Stimulated activated CD8-positive, alpha-beta memory T cell treated with anti-CD3 and anti-CD28 coated beads, Interleukin-7, amount 100 ng/mL, for 24 hours (primary cell): ENCODE measurements at places on chromosomes 13 and 19.
A peak's percentile ranks its signal among the peaks of the same experiment; 100 is the strongest.

DNA sequence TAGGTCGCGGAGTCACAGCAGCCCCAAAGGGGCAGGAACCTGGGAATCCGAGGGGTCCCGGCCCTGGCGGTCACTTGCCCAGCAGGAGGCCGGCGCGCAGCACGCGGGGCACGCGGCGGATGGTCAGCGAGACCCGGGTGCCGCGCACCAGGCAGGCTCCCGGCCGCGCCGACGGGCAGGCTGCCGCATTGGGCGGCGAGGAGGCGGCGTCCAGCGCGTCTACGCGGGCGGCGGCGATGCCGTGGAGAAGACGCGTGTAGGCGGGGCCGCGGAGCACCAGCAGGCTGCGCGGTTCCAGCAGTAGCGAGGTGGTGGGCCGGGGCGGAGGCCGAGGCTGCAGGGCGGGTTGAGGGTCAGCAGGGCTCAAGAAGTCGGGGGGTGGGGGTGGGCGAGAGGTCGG lies 607 bp upstream of the SYNE4 start:
- DNase-seq, result no peak

DNA sequence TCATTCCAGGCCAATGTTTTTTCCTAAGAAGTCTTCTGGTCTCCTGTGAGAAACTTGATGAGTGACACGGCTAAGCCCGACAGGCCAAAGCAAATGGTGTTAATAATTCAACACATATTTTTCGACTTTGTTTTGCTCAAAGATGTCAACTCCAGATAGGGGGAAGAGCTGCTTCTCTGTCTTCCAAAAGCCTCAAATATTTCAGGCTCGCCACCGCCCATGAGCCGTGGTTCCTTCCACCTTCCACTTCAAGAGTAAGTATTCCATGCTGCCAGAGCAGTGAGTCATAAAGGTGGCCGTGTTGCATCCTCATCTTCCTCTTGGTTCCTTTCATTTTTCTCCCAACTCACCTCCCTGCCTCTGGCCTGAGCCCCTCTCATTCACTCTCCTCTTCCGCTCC lies 272.6 kb downstream of the EFNB2 start:
- DNase-seq, result no peak

- no peak for DNase-seq
Observed at GRCh38 chr19:5936292-5936592, 22.2 kb downstream of the CAPS start.

- no peak for DNase-seq
Observed at GRCh38 chr13:91368676-91369440, 21.4 kb downstream of the MIR17HG start.

GRCh38 chr19:54482889-54483288 lies 9.8 kb upstream of the CDC42EP5 start:
- DNase-seq, result no peak

- DNase-seq, result no peak
Observed at GRCh38 chr19:18344582-18344950, 4.2 kb downstream of the PGPEP1 start.

- DNase-seq, result no peak
Observed at GRCh38 chr19:916645-917322, 349 bp upstream of the KISS1R start.

DNA sequence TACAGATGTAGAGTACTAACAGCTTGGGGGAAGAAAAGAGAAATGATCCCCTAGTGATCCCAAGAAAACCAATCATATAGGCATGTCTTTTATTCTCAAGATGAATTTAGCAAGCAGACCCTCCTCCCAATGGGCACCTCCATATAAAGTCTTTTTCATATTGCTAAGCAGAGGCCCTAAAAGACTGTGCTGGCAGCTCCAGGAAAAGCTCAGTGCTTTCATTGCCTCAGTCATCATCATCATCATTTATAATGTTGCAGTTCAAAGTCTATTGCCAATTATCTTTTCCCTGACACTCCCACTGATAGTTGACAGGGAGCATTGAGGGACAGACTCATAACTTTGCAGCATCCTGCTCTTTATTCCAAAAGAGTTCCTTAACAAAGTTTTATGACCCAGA lies 13.0 kb downstream of the GPR183 start:
- DNase-seq, result no peak

- DNase-seq, result peak; percentile 26
Observed at GRCh38 chr19:35557539-35558399, 5.7 kb downstream of the ATP4A start.

- DNase-seq, result no peak
Observed at GRCh38 chr13:23995283-23996073, 98.2 kb upstream of the C1QTNF9B start.

- no peak for DNase-seq
Observed at GRCh38 chr13:30124131-30124768, 183.1 kb downstream of the KATNAL1 start.

- DNase-seq, result no peak
Observed at GRCh38 chr13:62292714-62293480, 877.2 kb upstream of the PCDH20 start.

DNA sequence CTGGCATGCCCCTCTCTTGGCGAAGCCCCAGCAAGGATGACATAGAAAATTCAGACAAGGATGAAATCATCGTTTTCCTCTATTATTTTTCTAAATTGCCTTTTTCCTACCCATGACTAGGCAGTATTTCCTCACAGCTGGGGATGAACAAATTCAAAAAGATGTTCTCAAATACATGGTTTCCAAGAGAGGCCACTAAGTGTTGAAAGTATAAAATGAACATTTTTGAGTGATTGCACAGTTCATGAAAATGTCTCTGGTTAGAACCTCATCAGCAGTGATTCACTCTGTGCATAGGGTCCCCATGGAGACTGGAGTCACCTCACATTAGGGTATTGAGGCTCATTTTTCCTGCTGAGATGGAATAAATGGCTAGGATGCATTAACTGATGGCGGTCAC lies 373.7 kb downstream of the DNAJC15 start:
- DNase-seq, result no peak

DNA sequence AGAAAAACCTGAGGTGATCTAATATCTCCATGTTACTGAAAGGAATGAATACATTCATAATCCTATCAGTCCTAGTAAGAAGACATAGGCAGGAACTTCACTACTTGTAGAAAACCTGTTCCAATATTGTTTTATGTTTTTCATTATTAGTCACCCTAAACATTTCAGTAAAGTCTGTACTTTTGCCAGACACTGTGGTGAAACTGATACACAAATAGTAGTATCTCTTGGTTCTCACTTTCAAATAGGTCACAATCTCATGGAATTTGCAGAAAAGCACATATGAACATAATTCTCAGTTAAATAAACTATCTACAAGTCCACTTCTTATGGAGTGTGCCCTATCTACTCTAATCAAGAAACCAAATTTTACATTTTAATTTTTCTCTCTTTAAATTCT lies 88.3 kb upstream of the PCDH9 start:
- DNase-seq, result no peak

GRCh38 chr13:74000876-74001275 lies 133.3 kb downstream of the KLF12 start:
- no peak for DNase-seq

- DNase-seq, result no peak
Observed at GRCh38 chr19:20660473-20661140, 764 bp downstream of the ZNF626 start.

DNA sequence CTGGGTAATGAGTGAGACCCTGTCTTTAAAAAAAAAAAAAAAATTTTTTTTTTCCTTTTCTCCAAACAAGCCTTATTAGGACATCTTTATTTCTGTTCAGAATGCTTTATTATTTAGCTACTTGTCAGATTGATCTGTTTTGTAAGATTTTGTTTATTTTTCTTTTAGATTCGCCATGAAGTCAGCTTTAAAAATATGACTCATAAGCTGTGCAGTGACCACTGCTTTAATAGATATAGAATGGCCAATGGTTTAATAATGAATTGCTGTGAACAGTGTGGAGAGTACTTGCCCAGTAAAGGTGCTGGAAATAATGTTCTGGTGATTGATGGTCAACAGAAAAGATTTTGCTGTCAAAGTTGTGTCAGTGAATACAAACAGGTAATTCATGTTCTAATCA lies 47.7 kb downstream of the ZMYM2 start:
- DNase-seq, result no peak

GRCh38 chr13:77222909-77223308 lies 104.0 kb downstream of the MYCBP2 start:
- no peak for DNase-seq

DNA sequence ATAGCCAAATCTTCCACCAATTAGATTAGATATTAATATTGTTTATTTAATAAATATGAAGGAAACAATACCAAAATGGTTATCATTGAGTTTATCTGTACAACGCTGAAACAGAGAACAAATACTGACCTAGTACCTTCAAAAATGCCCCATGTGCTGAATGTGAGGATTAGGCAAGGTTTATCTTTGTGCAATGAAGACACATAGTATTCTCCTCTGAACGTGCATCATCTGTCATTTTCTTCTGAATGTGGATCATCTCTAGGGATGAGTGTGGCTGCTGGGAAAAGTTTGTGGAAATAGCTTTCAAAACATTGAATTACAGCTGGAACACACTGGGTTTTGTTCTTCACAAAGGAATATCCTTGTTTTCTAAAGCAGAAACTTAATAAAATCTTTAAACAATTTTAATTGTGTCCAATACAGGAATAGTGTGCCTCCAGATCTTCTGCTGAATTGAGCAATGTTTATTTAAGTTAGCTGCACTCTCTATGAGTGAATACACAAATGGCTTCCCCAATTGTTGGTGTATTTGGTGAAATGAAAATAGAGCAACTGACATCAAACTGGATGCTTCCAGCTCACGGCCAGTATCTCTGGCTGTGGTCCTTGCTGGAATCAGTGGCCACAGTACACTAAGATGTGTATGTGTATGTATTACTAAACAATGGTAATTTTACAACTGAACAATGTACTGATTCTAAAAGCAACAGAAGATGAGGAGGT lies 6.7 kb downstream of the COL4A1 start:
- DNase-seq, result no peak

- DNase-seq, result no peak
Observed at GRCh38 chr13:28048768-28049167, 51.6 kb downstream of the FLT3 start.

GRCh38 chr19:12364391-12365235 lies 870 bp downstream of the ZNF442 start:
- no peak for DNase-seq

DNA sequence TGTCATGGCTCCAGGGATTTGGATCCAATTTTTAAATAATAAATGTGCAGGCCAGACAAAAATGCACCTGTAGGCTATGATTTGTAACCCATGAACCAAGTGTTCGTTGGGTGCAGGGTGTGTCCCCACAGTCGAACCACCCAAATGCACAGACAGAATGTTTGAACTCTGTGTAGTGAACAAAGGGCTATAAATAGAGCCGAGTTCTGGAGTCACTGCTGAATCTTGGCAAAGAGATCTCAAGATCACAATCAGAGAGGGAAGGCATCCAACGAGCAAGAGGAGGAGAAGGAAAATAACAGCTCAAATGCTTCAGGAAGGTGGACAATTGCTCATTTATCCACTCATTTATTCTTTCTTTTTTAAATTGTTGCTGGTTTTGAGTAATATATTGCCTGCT lies 547.9 kb downstream of the FGF9 start:
- no peak for DNase-seq

DNA sequence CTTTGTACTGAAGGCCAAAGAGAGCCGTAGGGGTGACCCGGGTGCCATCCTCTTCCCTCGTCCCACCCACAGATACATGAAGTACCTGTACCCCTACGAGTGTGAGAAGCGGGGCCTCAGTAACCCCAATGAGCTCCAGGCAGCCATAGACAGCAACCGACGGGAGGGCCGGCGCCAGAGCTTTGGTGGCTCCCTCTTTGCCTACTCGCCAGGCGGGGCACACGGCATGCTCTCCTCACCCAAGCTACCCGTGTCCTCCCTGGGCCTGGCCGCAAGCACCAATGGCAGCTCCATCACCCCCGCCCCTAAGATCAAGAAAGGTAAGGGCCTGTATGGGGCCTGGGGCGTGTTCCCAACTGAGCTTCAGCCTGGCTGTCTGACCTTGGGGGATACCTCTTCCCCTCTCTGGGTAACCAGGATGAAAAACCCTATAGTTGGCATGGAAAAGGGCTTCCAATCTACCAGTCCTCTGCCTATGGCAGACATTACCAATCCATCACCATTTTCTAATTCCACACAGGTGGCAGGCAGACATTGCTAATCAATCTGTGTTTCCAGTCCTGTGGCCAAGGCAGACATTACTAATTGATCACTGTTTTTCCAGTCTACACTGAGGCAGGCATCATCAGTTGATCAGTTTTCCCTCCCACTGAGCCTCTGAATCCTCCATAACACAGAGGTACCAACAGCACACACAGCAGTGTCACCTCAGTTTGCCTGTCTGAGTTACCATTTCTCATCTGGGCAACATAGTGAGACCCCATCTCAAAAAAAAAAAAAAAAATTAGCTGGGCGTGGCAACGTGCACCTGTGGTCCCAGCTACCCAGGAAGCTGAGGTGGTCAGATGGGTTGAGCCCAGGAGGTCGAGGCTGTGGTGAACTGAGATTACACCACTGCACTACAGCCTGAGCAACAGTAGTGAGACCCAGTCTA lies 19.1 kb upstream of the WDR18 start:
- DNase-seq, result no peak
